ENCODE measurements at places on chromosomes 2 and 18.

DNA sequence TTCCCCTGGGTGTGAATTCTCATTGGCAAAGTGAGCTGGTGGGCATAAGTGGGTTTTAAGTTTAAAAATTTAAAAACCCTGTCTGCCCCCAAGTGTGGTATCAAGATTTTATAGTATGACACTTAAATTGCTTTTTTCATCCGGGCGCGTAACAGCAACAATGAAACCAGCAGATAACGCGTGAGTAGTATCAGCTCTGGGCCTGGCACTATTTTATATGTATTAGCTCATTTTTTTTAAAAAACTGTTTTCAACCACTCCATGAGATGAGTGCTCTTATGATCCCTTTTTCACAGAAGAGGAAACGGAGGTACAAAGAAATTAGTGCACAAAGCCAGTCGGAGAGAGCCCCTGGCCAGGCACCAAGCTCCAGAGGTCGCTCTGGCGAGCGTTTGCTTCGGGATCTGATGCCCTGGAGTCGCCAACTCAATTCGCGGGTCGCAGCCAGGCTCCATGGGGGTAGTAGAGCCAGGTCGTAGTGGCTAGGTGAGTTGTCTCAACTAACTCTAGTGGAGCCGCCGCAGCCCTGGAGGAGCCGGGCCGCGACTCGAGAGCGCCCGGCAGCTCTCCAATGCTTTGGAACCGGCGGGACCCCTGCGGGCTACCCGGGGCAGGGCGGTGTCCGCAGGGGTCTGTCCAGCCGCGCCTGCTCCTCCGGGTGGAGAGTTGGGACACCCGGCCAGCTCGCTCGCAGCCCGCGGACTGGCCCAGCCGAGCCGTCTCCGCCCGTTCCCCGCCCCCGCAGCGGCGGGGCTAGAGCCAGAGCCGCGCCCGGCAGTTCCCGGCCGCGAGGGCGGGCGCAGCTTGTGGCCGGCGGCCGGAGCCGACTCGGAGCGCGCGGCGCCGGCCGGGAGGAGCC is at the start of gene IL1R1:
Gene IL1R1 (plus strand): TSS at position 777 of the 859 bp plus-strand sequence. CDS start 14,979 bp downstream, outside the sequence.
- peaks cover 8% of the 10 kb centered on the region for H3K27me3 ChIP-seq
- no peaks in the 10 kb centered on the region for H3K36me3 ChIP-seq
- H3K27ac ChIP-seq: no peak within 1 kb of the TSS

DNA sequence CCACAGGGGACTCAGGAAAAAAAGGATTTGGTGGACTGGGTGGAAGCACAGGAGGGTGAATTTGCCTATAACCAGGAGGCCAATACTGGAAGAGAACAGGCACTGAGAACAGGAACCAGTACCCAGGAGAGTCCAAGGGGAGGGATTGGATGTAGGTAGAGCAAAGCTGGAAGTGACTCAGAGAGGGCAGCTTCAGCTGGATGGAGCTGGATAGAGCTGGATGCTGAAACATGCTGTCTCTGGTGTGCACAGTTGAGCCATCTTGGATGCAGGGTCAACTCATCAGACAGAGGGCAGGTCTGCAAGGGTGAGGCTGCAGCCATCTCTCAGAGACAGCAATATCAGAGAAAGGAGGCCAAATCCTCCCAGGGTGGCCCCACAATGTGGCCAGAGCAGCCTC is 134.0 kb downstream of the GALNT14 start:
- no peak overlapping the region for H3K27ac ChIP-seq
- H3K4me3 ChIP-seq: no peak overlapping the region
- H3K27me3 ChIP-seq: no peaks in the 10 kb centered on the region
- H3K36me3 ChIP-seq: no peaks in the 10 kb centered on the region
- H3K4me1 ChIP-seq: no peaks in the 10 kb centered on the region
- DNase-seq: no peak

GRCh38 chr2:177179227-177179626 is 33.4 kb upstream of the HNRNPA3 start:
- no peaks in the 10 kb centered on the region for H3K4me1 ChIP-seq
- no peak for DNase-seq
- H3K4me3 ChIP-seq: no peak overlapping the region
- H3K27ac ChIP-seq: no peak overlapping the region
- H3K27me3 ChIP-seq: no peaks in the 10 kb centered on the region
- H3K36me3 ChIP-seq: no peaks in the 10 kb centered on the region

GRCh38 chr2:130354139-130354428 is 1.8 kb upstream of the PTPN18 start:
- no peaks in the 10 kb centered on the region for H3K36me3 ChIP-seq
- peaks cover 7% of the 10 kb centered on the region for H3K27me3 ChIP-seq
- H3K4me3 ChIP-seq: no peak overlapping the region
- H3K27ac ChIP-seq: no peak overlapping the region
- no peaks in the 10 kb centered on the region for H3K4me1 ChIP-seq
- no peak for DNase-seq

DNA sequence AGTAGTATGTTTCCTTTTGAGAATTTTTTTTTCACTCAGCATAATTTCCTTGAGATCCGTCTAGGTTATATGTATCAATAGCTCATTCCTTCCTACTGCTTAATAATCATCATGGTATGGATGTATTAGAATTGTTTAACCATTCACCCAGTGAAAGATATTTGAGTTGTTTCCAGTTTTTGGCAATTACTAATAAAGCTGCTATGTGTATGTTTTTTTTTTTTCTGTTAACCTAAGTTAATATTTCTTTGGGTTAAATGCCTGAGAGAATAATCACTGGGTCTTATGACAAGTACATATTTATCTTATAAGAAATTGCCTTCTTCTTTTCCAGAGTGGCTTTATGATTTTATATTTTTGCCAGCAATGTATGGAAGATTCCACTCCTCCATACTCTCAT is 96.4 kb upstream of the ST6GAL2 start:
- DNase-seq: no peak
- H3K36me3 ChIP-seq: no peaks in the 10 kb centered on the region
- H3K4me3 ChIP-seq: no peak overlapping the region
- H3K27me3 ChIP-seq: no peaks in the 10 kb centered on the region
- H3K27ac ChIP-seq: no peak overlapping the region

- H3K36me3 ChIP-seq: no peaks in the 10 kb centered on the region
- no peak overlapping the region for H3K4me3 ChIP-seq
- no peaks in the 10 kb centered on the region for H3K4me1 ChIP-seq
Observed at GRCh38 chr2:184187421-184187971, 410.8 kb upstream of the ZNF804A start.

DNA sequence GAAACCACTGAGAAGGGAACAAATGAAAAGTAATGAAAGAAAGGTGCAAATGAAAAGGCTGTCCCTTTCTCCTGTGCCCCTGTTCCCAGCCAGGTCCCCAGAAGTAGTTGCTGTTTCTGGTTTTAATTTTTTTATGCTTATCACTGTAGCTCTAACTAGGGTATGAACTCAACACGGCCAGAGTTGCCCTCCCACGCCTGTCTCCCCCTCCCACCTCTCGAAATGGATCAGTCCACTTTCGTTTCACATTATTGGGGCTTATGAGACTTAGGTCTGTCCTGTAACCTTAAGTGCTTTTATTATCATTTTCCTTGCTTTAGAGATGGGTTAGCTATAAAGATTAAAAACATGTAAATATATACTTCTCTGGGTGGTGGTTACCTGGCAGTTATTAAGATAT is 8.6 kb downstream of the RBFA start:
- no peaks in the 10 kb centered on the region for H3K4me1 ChIP-seq
- H3K36me3 ChIP-seq: peaks cover 23% of the 10 kb centered on the region
- H3K27ac ChIP-seq: no peak overlapping the region
- no peaks in the 10 kb centered on the region for H3K27me3 ChIP-seq
- no peak for DNase-seq
